ENCODE measurements at places on chromosomes 4 and X.

- DNase-seq = no peak
These were observed 79.8 kb downstream of the NYX start for GRCh38 chrX:41526925-41527324.

DNA sequence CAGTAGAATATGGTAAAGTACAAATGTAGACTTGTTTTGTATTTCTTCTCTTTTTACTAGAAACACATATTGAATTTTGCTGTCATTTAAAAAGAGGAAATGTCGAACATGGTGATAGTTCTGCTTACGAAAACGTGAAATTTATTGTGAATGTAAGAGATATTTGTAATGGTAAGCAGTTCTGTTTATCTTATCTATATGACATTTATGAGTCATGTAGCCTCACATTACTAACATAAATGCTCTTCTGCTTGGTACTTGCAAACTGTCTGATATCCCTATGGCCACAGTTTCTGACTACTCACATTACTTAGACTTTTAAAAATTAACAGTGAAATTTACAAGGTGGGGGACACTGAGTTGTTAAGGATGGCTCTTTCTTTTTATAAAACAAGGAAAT lies 57.9 kb downstream of the PASD1 start:
- DNase-seq = no peak

- no peak for DNase-seq
These were observed 410.3 kb downstream of the RPA4 start for GRCh38 chrX:97294041-97294440.

DNA sequence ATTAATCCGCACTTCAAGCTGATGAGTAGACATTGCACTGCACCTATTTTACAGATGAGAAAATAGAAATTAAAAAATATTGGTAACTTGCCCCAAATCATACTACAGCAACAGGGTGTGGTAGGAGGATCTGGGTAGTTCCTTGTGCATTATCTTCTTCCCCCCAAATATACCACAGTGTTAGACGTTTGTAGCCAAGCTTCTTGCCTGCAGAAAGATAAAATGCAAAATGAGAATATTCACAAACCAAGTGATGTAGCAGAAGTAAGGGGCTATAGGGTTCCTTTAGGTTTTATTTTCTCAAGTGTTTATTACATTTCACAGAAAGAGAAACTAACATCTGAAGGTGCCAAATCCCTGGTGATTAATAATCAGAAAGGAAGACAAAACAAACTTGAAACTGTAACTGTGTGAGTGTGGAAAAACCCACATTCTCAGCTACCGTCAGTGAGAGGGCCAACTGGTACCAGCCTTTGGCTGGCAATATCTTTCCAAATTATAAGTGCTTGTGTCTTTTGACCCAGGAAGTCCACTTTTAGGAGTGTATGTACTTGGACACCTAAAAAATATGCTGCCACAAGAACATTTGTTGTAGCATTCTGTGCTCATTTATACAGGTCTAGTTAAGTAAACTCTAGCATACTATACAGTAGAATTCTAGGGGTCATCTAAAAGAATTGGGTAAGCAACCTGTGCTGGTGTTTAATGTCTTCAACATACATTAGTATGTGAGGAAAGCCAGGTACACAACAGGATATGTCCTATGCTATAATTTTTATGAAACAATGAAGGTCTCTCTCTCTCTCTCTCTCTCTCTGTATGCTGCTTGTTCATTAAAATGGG lies 6.7 kb upstream of the CD38 start:
- DNase-seq = no peak

- no peak for DNase-seq
These were observed 10.6 kb downstream of the MSN start for GRCh38 chrX:65677954-65678469.

- no peak for DNase-seq
These were observed 15.7 kb upstream of the AP1S2 start for GRCh38 chrX:15870310-15870709.

DNA sequence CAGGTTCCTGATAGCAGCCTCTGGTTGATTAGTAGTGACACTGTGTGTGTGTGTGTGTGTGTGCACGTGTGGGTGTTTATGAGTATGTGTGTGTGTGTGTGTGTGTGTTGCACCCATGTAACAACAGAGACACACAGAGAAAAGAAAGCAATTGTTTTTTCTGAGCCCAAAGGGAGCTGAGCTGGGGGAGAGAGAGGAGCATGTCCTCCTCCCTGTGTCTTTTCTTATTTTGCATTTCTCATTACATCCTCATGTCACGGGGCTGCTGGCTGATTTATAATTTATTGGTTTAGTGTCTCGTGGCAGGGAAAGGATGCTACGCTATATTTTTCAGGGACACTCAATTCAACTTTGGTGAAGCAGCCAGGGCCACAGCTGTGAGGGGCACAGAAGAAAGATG lies 511.4 kb downstream of the BCOR start:
- no peak for DNase-seq

DNA sequence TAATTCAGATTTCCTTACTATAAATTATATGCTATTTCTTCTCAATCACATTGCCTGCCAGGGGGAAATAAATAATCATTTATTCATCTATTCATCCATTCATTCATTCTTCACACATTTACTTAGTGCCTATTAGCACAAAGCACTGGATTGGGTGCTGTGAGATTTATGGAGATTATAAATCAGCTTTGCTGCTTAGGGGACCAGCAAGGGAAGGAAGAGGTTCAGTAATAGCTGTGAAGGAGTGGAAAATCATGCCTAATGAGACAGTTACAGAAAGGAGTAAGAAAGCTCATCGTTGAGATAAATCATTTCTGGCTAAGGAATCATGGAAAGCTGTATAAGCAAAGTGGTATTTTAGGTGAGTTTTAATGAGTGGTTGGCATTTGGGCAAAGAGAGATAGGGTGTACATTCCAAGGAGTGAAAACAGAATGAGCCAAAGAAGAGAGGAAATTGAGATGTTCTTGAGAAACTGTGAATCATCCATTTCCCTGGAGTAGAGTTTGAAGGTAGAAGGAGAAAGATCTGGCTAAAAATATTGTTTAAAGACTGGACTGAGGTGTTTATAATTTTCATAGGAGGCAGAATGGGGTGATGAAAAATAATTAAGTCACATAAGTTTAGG lies 9.6 kb downstream of the ARSJ start:
- DNase-seq = no peak

DNA sequence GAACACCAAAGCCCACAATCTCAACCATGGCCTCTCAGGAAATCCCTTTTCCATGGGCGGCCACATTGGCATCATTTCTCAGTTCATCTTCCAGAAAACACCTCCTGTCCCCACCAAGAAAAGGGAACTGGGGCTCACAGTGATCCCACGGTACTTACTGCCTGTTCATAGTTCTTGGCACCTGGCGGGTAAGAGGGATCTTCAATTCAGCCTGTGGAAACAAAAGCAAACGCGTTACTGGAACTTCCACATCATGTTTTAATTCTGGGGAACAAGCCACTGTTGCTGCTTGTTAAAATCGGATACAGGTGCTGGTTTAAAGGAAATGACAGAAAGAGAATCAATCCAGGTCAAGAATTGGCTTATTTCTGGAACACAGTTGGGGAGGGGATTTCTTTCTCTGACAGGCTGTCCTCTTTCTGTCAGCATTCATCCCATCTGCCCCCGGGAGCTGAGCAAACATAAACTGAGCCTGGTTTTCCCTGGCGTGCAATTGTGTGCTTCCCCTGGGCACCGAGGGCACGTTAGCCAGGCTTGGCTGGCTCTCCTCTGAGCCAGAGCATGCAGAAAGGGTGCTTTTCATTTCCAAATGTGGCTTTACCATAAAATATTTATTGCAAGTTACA lies 16.8 kb downstream of the CLNK start:
- no peak for DNase-seq

- no peak for DNase-seq
These were observed 11.8 kb downstream of the ADH6 start for GRCh38 chr4:99207069-99207743.

GRCh38 chr4:95386410-95386809 lies 162.4 kb downstream of the UNC5C start:
- no peak for DNase-seq

DNA sequence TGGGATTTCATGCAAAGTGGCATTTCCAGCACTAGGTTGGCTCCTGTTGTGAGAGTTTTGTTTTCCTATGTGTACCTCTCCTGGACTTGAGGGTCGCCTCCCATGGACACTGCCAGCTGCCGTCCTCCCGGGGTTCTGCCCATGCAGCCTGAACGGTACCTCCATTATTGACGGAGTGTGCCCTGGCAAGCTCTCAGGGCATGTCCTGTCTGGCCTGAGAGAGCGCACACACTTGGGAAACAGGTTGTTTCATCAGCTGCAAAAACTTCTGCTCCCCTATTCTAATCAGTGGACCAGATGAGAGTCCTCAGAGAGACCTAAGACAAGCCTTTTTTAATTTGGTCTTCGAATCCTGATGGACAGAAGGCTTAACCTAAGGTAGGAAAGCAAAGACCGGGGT lies 56.6 kb upstream of the HOPX start:
- DNase-seq = no peak

DNA sequence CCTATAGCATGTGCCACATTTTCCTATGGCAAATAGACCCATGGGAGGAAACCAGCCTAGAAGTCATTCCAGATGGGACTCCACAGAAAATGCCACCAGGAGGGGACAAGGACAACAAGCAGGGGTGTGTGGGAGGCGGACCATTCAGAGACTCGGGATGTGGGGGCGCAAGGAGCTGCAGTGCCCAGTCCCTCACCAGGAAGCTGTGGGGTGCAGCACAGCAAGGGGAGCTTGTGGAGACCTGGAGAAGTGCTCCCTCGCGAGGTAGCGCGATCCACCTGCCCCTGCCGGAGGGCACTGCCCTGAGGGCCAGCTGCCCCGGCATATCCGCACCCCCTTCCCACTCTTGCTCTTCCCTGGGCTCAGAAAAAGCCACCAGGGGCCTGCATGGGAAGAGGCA lies 45.5 kb upstream of the C4orf50 start:
- DNase-seq = no peak

GRCh38 chrX:142036116-142036515 lies 132.4 kb downstream of the MAGEC1 start:
- DNase-seq = no peak

DNA sequence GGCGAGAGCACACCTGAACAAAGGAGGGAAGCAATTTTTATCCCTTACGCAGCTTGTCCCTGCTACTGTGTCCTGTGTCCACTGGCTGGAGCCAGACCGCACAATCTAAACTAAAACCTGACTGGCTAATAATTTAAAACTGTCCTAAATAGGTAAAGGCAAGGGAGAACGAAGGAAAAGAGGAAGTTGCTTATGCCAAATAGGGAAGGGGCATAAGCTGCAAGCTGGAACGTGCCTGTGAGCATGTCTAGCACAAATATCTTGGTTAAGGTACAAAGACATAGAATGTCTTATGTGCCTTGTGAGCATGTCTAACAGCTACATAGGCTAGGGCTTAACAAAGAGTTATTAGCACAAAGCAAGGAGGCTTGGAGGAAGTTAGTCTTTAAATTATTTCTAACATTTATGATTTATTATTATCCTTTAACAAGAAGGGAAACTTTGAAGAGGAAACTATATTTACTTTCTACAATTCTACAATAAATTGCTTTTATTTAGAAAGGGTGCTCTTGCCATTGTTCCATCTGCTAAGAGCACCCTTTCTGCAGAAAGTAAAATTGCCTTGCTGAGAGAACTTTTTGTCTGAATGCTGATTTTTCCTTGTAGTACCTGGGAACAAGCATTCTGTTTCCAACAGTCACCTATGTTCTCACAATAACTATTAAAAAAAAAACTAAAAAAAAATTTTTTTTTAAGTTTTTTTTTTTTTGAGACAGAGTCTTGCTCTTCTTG lies 80.6 kb upstream of the CBR4 start:
- no peak for DNase-seq

GRCh38 chr4:88985088-88985773 lies 71.8 kb downstream of the FAM13A start:
- DNase-seq = no peak

GRCh38 chr4:144171697-144172096 lies 31.2 kb upstream of the GYPA start:
- no peak for DNase-seq

- DNase-seq = no peak
These were observed 246.3 kb upstream of the ANKRD50 start for GRCh38 chr4:124958847-124959246.

GRCh38 chrX:45142185-45142584 lies 58.5 kb downstream of the DIPK2B start:
- DNase-seq = no peak

- DNase-seq = no peak
These were observed 66.5 kb downstream of the AR start for GRCh38 chrX:67610282-67610681.

GRCh38 chrX:134388161-134389109 lies 71.5 kb upstream of the HPRT1 start:
- DNase-seq = no peak

DNA sequence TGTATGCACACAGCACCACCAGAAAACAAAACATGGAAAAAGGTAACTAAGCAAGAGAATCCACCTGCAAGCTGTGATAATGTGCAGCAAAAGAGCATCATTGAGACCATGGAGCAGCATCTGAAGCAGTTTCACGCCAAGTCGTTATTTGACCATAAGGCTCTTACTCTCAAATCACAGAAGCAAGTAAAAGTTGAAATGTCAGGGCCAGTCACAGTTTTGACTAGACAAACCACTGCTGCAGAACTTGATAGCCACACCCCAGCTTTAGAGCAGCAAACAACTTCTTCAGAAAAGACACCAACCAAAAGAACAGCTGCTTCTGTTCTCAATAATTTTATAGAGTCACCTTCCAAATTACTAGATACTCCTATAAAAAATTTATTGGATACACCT lies 90.2 kb downstream of the TET2 start:
- no peak for DNase-seq

DNA sequence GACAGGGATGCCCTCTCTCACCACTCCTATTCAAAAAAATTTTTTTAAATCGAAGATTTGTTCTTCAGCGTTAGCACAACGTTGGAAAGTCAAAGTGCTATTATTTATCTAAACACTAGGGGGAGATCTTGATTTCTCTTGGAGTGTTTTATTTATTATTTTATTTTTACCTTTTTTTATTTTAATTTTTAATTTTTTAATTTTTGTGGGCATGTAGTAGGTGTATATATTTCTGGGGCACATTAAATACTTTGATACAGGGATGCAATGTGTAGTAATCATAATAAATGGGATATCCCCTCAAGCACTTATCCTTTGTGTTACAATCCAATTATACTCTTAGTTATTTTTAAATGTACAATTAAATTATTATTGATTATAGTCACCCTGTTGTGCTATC lies 37.4 kb upstream of the SLC10A4 start:
- DNase-seq = no peak

Data from T-helper 17 cell (primary cell).